ENCODE measurements at places on chromosomes 4 and X.

DNA sequence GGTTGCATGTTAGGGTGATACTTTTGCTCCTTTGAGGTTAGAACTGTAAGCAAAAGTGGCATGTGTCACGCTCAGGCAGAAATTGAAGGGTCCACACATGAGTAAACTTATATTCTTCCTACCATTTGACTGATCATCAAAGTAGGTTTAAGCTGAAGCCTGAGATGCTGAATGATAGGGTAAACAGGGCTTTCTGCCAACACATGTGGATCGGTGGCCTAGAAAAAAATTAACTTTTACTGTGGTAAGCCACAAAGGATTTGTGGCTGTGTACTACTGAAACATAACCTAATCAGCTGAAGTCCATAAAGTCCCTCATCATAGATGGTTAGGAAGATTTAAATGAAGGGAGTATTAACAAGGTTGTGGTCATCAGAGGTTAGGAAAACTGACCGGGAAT, 1070.1 kb downstream of the STPG2 start:
- no peak for DNase-seq

DNA sequence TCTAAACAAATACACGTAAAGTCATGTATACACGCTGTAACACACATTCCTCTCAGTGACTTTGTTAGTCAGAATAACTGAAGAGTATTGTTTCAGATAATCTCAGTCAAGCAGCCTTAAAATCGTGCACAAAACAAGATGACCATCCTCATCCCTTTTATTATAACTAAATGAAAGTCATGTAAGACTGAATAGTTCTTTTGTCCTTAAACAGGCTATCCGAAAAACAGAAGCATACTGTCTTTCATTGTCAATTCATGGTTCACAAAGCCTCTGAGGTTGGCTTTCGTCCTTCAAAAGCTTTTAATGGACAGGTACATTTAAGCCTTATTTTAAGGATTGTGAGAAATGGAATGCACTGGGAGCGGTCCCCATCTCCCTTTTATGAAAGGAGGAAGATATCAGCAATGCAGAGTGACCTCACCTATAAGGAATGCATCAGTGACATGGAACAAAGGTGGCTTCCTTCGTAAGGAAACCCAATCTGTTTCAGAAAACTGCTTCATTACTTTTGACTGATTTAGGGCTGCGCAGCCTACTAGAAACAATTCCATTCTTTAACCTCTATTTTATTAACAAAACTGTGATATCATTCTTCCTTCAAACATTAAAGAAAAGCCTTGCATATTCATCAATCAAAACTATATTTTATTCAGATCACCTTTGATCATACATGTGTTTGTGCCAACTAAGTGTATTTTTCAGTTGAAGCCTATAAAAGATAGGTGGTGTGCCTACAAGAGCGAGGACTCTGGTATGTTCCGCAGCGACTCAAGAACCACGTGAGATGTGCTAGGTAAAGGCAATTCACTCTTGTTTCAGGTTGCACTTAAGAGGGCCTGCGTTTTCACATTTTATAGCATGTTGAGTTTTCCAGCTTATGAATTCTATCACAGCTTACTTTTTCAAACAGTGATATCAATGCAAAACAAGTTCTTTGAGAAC, 19.2 kb downstream of the SH3RF1 start:
- DNase-seq = no peak

DNA sequence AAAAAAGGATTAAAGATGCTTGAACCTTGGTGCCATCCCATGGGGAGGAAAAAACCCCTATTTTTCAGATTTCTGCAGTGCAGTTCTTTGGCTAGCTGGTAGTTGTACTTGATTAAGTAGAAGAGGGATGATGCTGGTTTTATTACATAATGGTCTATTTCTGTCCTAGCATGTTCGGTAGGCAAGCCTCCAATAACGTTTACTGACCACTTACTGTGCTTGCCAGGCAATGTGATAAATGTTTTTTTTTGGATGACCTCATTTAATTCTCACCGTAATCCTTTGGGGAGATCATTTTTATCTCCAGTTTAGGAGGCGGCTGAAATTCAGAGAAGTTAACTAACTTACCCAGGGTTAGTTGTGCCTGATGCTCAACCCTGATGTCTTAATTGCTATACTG, 92.1 kb upstream of the RPA4 start:
- DNase-seq = no peak

GRCh38 chr4:147975325-147975724, 243.4 kb downstream of the ARHGAP10 start:
- no peak for DNase-seq

DNA sequence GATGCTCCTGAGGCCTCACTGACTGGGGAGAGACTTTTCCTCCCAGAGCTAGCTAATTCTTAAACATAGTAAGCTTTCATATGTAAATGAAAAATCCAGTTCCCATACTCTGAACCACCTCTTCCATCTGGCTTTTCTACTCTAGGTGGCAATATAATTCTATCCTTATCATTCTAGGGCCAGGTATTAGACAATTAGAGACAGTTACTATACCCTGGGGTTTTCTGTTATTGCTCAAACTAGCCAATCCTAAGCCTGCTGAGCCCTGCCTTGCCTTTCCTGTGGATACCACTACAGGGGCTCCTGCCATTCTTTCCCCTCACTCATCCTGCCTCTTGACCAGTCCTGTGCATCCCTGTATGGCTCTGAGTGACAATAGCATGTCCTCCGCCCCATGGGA, 552.0 kb downstream of the STIM2 start:
- no peak for DNase-seq

- DNase-seq = no peak
Observed at GRCh38 chr4:123017636-123018395, 95.4 kb upstream of the NUDT6 start.

- DNase-seq = peak; percentile 10
Observed at GRCh38 chrX:115679460-115679859, 118.5 kb downstream of the PLS3 start.
